Activated T-cell treated with anti-CD3 and anti-CD28 coated beads for 24 hours (primary cell): ENCODE measurements at places on chromosomes 3 and 15.

- no peak for DNase-seq
Observed at GRCh38 chr3:6260551-6261191, 600.2 kb upstream of the GRM7 start.

DNA sequence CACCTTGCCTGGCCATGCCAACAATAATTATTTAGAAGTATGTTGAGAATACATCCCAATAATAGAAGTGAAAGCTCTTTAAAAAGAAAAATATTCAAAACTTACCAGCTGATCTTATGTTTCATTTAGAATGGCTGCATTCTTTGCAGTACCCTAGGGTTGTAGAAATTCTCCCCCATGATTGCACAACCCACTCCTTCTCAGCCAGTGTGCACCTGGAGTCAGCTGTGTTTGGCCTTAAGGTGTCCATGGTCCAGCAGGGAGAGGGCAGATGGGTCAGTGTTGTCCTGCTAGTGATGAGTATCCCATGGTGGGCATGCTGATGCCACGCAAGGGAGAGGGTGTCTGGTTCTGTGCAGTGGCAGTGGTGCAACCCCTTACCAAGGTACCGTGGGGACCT, 117.3 kb downstream of the IGF1R start:
- DNase-seq, result no peak

DNA sequence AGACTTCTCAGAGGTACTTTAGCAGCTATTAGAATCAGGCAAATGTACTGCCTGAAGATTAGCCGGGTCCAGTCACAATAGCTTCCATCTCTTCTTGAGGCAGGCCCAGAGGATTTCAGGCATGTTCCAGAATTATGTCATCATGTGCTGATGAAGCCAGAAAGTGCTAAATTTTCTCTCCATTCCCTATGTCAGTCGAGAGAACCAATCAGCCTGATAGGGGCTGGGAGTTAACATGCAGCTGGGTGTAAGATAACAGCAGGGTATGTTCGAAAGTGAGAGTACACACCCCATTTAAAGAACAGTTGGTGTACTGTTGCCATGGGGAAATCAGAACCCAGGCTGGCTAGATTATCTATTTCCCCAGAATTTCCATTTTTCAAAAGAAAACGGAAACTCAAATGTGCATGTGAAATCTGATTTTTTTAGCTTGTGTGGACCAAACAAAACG, 48.7 kb downstream of the MYH15 start:
- DNase-seq, result no peak

GRCh38 chr15:43920815-43921214, 94.0 kb downstream of the WDR76 start:
- DNase-seq, result no peak

- DNase-seq, result no peak
Observed at GRCh38 chr3:123877965-123878364, 6.2 kb downstream of the MYLK start.
